ENCODE measurements at places on chromosomes 4 and X. TPM values are rescaled to one million over a fixed set of nuclear protein-coding genes. Genes with fewer than 3 reads are reported as not detected.

- DNase-seq = no peak
Measured at GRCh38 chrX:2697741-2698299, 6.7 kb downstream of the CD99 start.

DNA sequence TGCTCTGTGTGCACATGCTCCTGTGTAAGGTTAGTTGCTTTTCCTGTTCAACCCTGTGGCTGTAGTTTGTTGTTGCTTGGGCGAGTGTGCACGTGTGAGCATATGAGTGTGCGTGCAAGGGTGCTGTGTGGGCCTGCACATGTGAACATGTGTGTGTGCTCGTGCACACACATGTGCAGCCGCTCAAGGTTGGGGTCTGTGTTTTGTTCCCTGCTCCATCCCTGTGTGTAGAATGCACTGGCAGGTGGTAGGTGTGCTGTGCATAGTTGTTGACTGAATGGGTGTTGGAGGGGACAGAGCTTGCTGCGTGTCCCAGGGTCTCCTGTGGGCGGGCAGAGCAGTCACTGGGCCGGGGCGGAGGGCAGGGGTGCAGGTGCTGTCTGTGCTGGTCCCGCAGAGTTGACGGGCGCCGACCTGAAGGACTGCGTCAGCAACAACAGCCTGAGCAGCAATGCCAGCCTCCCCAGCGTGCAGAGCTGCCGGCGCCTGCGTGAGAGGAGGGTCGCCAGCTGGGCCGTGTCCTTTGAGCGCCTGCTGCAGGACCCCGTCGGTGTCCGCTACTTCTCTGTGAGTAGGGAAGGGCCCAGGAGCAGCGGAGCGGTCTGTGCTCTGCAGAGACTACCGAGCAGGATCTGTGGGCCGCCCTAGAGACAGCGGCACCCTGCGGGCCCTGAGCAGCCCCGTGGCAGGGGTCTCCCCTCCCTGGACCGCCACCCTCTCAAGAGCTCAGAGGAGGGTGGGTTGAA is 27.9 kb upstream of the HGFAC start:
- DNase-seq = peak; percentile 47

GRCh38 chr4:56134266-56134665 is 185.5 kb downstream of the CEP135 start:
- DNase-seq = no peak

The BST1 gene
- 1.5 TPM for polyA plus RNA-seq

The S100P gene
- 0.36 TPM for polyA plus RNA-seq

DNA sequence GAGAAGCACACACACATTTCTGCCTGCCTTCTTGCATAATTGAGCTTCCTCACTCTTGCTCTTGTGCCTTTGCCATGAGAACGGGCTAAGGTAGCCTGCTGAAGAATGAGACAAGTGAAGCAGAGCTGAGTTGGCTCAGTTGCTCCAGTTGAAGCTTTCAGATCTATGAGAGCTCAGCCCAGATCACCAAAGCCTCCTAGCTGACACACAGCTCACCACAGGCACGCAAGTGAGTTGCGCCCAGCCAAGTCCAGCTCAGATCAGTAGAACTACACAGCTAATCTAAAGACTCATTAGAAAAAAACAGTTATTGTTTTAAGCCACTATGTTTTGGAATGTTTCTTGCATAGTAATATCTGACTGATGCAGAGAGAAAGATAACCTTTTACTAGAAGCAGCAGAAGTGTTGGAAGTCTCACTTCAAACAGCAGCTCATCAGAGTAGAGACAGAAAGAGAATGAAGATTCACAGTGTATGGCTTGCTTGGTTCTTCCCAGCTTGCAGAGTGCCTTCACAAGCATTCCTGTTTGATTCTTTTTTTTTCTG is 362.4 kb downstream of the MID1IP1 start:
- no peak for DNase-seq

DNA sequence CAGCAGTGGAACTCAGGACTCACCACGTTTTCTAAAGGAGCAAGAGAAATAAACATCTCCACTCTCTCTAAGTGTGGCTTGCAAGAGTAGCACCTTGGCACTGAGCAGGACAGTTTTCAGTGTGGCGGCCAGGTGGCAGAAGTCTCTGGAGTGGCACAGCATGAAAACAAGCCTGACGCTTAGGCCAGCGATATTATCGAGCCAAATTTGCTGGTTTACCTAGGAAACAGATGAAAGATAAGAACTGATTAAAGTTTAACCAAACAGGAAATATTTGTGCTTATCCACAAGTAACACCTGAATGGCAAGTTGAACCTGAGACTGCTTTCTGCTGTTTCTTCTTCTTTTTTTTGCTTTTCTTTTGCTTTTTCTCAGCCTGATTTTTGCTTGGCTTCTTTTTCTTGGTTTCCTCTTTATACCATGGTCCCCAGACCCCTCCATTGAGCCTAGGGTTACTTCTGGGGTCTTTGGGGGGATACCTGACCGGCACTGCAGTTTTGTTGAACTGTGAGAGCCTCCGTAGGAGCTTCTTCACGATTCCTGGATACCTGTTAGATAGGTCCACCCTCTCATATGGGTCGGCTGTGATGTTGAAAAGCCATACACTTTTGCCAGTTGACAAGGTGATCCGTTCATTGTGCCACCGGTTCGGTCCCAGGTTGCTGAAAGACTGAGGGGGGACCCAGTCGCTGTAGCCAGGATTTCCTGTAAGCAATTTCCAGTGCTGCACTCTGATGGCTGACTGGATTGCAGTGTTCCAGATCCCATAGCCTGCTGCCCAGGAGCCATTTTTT is 77.3 kb downstream of the ARSJ start:
- no peak for DNase-seq

DNA sequence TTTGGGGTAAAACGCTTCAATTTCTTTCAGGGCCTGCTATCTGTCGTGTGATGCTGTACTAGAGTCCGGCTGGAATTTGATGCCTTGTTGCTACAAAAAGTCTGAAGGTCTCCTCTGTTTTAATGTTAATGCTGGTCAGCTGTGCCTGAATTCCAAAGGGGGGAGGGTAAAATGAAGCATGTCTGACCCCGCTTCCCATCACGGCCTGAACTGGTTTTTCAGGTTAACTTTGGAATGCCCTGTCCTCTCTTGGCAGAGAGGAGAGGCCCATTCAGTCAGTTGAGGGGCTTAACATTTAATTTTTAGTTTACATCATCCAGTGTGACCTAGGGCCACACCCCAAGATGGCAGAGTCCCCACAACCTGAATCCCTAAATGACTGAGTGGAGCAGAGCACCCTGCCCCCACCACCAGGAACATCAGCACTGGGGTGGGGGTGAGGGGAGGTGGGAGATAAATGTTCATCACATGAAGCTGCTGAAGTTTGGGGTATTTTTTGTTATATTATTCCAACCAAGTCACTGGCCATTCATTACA is 47.9 kb upstream of the GPR78 start:
- no peak for DNase-seq

The NCBP2L gene
- polyA plus RNA-seq = 0.40 TPM

- no peak for DNase-seq
Measured at GRCh38 chrX:97494756-97495372, 611.2 kb downstream of the RPA4 start.

The ABHD18 gene
- polyA plus RNA-seq = 4.5 TPM

- DNase-seq = no peak
Measured at GRCh38 chr4:10153161-10153560, 36.6 kb upstream of the WDR1 start.

GRCh38 chrX:63932006-63932405 is 147.0 kb upstream of the ARHGEF9 start:
- no peak for DNase-seq

- no peak for DNase-seq
Measured at GRCh38 chrX:153381684-153382532, 19.2 kb downstream of the PNMA6E start.

The TKTL2 gene
- not detected for polyA plus RNA-seq

DNA sequence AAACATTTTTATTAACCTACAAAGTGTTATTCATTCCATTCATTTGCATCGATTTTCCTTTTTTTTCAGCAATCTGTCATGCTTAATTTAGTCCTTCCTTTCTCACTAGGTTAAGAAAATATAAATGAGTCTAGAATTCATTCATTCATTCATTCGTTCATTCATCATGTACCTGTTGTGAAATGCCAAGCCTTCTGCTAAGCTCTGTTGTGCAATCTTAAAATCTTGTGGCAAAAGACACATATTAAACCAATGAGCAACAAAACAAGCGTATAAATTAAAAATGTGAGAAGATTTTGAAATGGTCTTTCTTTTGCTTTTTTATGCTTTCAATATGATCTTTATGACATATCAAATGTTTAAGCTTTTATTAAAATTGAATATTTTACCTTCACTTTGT is 88.6 kb upstream of the MAD2L1 start:
- DNase-seq = no peak

DNA sequence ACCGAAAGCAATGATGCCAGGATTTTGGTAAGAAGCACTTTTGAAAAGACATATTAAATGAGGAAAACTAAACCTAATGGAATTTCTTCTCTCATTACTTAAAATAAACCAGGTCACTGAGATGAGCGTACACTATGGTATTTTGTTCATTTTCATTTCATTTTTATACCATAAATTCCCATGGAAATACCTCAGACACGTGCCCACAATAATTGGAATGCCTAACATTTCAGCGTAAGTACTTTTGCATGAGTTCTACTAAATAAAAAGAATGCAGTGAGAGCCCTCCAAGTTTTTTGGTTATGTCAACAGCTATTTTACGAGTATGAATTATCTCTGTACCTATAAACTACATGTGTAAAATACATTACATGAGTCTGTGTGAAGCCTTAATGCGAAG is 3.2 kb downstream of the CAMK2D start:
- DNase-seq = no peak

The TMEM184C gene
- 15.7 TPM for polyA plus RNA-seq

The MGARP gene
- 0.27 TPM for polyA plus RNA-seq

The DOK7 gene
- polyA plus RNA-seq = 26.3 TPM

The F9 gene
- polyA plus RNA-seq = not detected

DNA sequence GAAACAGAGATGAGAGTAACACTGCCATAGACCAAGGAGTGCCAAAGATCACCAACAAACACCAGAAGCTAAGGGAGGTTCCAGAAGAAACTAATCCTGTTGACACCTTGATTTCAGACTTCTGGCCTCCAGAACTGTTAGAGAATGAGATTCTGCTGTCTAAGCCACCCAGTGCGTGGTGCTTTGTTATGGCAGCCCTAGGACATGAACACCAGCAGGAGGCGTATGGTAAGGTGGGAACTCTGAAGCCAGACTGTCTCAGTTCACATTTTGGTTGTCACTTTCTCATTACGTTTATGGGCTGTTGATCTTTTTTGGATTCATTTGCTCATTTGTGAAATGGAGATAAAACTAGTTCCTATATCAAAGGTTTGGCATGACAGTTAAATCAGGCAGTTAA is 142.9 kb downstream of the DCHS2 start:
- DNase-seq = no peak

- no peak for DNase-seq
Measured at GRCh38 chr4:185219551-185220344, 10.3 kb downstream of the SNX25 start.

- no peak for DNase-seq
Measured at GRCh38 chr4:101835121-101835904, 44.8 kb downstream of the BANK1 start.

The KLF8 gene
- 1.8 TPM for polyA plus RNA-seq

DNA sequence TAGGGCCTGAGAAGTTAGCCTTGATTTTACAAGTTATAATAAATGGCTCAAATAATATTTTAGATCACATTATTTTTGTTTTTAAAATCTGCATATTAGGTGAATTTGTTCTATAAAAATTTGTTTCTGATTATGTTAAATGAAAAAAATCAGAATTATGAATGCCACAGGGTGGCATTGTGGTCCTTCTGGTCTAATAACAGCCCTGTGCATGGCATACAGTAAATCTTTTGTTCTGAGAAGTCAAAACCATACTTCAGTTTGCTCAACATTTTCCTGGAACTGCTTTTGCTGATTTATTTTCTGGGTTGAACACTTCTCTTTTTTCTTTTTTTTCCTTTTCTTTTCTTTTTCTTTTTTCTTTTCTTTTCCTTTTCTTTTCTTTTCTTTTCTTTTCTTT is 101.0 kb upstream of the UBQLN2 start:
- no peak for DNase-seq

DNA sequence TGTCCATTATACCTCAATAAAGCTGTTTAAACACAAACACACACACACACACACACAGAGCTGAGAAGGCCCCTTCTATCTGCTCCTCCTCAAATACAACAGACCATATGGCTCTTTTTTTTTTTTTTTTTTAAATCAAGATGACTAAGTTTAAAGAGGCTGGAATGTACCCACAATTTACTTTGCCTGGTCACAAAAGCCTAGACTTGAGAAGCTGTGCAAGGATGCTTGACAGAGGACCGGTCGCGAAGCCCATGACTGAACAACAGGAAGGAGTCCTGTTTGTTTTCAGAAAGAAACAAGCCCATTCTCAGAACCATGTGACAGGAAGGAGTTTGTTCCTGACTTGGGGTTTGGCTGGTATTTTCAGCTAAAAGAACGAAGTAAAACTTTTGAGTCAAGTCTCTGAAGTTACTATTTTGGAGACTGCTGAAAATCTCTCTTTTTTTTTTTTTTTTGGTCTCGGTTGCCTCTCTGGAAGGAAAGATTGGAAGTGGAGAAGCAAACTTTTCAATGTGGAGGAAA is 650.9 kb upstream of the TENM3 start:
- no peak for DNase-seq

DNA sequence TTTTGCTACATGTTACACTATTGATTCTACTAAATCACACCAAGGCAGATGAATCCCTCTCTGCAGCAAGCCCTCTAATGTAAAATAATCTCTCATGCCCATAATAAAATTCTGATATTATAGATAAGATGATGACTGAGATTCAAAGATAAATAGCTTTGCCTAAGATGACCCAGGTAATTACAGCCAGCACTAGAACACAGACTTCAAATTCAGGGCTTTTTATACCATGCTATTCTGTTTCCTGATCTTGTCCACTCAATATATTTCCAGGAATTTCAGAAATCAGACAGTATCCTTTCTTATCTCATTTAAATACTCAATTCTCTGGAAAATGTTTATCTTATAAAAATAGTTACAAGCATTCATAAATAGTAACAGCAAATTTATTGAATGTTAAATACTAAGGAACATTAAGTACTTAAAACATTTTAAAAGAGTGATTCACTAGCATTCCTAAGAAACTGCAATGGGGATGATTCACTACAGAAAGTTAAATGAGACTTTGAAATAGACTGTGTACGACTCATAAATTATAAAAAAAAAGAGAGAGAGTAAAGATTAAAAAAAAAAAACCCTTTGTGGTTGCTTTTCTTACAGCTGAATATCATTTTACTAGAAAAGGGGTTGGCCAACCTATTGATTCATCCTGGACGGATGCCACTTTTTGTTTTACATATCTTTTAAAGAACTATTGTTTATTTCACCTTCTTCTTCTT is 45.8 kb upstream of the IL21 start:
- DNase-seq = no peak

Measured in psoas muscle (tissue), 8 donors.